ENCODE measurements at places on chromosomes 11 and 22.

GRCh38 chr22:45878051-45878781, 98.7 kb downstream of the WNT7B start:
- ATAC-seq: no peak

- no peak for ATAC-seq
Measured at GRCh38 chr11:128398517-128399250, 188.7 kb downstream of the ETS1 start.

DNA sequence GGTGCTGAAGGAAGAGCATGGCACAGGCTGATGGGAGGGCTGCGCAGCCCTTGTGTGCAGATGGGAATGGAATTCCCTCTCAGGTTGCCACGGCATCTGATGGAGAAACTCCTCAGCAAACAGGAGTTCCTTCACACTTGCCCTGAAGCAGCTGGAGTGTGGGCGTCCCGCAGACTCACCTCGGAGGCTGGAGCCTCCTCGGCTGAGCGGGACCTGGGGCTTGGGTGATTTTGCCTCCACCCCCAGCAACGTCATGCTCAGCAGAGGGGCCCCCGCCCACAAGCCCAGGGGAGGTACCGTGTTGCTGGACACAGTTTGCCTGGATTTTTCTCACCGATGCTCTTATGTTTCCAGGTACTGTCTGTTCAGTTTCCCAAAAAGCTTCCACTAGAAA, 63.4 kb downstream of the MYO7A start:
- ATAC-seq: no peak

DNA sequence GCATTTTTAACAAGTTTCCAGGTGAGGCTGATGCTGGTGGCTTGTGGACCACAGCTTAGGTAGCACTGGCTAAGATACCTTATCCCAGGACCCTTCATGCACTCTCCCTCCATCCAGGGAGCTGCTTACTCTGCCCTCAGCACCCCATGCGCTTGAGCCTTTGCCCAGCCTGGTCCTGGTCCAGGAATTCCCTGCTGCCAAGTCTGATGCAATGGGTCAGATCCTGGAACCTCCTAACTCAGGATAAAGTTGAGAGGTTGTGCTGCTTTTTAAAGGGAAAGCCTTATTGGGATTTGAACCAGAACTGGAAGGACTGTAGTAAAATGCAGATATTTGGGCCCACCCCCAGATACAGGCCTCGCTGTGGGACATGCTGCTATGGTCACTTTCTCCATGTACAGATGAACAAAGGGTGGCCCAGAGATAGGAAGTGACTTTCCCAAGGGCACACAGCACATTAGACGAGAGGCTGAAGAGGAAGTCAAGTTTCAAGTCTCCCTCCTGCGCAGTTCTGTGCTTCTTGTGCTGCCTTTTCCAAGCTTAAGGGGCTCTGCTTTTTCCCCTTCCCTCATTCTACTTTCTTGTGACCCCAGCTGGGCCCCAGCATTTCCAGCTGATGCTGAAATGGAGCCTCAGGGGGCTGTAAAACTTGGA, 824 bp upstream of the LGALS12 start:
- ATAC-seq: no peak

GRCh38 chr11:128680906-128681305, 13.0 kb upstream of the FLI1 start:
- ATAC-seq: no peak

- peak; percentile 76 for ATAC-seq
Measured at GRCh38 chr22:28443526-28443876, 236.1 kb downstream of the TTC28 start.

DNA sequence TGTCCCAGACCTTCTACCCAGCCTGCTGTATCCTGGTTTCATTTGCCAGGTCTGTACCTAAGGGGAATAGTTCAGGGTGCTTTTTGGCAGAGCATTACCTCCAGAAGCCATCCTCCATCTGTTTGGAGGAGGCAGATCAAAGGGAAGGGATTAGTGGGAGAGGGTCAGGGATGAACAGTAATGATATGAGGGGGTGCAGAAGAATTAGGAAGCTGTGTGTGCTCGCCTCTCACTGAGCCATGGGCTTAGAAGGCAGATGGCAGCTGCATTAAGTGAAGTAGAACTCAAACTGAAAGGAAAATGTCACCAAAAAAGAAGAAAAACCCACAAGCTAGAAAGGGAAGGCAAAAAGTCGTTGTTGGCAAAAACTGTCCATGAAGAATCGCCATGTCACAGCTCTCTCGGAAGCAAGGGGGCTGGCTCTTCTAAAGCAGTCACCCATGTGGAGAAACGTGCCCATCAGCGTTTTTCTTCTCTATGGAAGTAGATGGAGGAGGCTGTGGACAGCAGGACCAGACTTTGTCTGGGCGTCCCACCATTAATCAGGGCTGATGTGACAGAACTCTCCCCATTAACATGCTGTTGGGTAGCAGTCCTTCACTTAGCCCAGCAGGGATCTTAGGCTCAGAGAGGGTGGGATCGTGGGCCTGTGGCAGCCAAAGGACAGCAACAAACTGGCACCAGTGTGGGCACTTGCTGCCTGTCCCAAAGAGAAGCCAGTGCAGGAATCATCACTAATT, 46.8 kb downstream of the CEP164 start:
- no peak for ATAC-seq

- no peak for ATAC-seq
Measured at GRCh38 chr11:86681483-86681756, 9.0 kb upstream of the ME3 start.

DNA sequence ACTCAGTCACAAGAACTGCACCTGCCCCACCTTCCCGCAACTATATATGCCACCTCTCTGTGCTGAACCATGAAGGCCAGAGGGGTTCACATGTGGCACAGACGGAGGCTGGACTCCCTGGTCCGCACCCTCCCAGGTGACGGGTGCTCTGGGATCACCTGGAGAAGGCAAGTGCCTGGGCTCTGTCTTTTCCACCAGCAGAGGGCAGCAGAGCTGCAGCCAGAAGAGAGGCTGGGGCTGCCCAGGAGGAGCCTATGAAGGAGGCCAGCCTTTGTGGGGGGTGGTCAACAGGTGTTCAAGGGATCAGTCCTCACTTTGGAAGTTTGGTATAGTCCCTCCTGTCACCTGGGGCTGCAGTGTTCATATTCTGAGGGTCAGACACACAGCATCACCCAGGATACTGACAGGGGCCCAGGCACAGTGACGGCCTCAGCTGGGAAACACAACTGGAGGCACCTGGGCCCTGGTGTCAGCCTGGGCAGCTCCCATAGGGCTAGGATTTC, 39.2 kb upstream of the IGLL5 start:
- ATAC-seq: no peak

- ATAC-seq: no peak
Measured at GRCh38 chr11:116953530-116954285, 116.3 kb upstream of the APOA1 start.

DNA sequence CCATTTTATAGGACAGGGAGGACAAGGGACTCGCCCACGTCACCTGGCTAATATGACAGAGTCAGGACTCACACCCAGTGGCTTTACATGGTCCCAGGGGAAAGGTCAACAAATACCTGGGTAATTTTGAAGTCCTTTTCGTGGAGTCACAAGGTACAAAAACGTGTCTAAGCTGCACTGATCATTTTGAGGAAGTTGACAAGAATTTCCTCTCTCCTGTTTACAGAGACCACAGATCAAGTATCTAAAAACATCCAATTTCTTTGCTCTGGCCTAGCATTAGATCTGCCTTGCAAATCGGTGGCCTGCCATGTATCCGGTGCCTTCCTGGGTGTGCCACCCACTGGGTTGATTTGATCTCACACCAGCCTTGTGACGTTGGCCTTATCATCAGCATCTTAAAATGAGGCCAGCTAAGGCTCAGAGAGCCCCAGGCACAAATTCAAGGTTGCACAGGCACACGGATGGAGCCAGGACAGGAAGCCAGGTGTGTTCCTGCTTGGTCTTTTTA, 17.6 kb downstream of the GDPD5 start:
- ATAC-seq: no peak

DNA sequence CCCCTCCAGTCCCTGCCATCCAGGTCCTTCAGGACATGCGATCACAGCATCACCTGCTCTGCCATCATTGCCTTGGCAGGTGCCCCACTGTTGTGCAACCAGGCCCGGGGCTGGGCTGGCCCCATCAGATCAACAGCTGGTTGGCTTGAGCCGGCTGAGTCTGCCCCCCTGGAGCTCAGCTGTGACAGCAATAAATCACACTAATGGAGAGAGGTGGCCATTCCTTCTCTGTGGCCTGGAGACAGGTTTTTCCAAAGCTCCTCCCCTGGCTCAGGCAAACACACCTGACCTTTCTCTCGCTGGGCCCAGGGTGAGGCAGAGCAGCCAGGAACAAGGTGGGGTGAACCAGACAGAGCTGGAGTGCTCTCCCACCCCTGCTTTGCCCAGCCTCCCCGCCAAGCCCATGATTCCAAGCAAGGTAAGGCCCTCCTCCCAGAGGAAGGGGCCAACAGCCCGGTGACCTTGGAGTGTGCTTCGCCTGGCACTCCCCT, 8.9 kb upstream of the FXYD2 start:
- ATAC-seq: no peak

DNA sequence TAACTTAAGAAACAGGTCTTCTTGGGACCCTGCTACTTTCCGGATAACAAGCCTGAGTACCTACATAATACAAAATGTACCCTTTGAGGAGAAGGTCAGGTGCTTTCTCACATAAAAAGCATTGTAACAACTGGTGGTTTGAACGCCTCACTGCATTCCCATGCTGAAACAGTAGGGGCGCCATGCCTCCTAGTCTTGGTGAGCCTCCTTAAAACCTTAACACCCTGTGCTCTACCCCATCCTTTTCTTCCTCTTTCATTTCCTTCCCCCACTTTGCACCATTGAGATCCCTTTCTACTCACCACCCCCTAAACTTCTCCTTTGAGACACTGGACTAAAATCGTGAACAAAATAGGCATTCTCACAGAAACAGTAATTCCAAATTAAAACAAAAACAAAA, 729.3 kb downstream of the NTM start:
- no peak for ATAC-seq

DNA sequence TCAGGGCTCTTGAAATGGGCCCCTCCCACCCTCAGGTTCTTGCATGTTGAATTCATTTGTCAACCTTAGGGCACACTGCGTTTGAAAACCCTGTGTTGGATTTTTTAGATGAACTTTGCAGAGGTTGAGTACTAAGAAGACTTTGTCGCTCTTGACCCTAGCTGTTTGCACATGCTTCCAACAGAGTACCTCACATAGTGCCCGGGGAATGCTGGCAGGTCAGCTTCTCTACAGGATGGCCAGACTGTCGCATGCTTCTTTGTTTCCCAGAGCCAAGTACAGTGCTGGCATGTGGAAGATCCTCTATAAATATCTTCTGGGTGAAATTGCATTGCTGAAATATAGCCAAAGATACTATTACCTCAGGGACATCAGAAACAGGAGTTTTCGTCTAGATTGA, 59.9 kb downstream of the FAT3 start:
- ATAC-seq: no peak

- no peak for ATAC-seq
Measured at GRCh38 chr11:66749091-66749490, 20.1 kb upstream of the SPTBN2 start.

- no peak for ATAC-seq
Measured at GRCh38 chr22:39452740-39453040, 4.1 kb upstream of the MGAT3 start.

GRCh38 chr11:116723511-116723910, 49.3 kb downstream of the BUD13 start:
- no peak for ATAC-seq

DNA sequence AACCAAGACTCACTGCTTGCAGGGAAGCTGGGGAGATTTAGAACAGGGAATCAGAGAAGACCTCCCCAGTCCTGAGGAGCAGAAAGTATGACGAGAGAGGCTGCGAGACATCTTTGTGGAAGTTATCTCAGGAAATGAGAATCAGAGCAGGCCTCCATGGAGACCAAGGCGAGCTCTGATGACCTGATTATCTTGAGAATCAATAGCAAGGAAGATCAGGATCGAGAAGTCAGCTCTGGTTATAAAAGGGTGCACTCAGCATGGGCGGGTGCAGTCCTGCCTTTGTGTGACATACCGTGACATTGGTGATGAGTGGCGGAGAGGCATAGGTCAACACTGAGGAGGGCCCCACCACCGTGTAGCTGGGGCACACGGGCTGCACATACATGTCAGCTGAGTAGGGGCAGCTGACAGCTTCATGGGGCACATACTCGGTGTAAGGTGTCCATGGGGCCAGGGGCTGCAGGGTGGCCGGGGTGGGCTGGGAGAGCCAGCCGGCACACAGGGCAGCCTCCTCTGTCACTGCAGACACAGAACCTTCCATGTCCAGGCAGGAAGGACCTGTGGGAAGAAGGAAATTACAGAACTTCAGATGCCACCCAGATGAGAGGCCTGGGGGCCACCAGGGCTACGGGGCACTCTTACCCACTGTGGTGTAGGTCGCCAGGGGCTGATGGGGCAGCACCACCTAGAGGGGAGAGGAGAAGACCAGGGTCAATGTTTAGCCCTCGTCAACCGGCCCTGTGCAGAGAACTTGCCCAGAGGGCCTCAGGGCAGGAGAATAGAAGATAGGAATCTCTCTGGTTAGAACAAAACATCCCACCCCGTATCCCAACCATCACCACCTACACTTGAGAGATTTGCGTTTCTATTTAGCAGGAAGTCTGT, 21.7 kb downstream of the POU2AF1 start:
- no peak for ATAC-seq

DNA sequence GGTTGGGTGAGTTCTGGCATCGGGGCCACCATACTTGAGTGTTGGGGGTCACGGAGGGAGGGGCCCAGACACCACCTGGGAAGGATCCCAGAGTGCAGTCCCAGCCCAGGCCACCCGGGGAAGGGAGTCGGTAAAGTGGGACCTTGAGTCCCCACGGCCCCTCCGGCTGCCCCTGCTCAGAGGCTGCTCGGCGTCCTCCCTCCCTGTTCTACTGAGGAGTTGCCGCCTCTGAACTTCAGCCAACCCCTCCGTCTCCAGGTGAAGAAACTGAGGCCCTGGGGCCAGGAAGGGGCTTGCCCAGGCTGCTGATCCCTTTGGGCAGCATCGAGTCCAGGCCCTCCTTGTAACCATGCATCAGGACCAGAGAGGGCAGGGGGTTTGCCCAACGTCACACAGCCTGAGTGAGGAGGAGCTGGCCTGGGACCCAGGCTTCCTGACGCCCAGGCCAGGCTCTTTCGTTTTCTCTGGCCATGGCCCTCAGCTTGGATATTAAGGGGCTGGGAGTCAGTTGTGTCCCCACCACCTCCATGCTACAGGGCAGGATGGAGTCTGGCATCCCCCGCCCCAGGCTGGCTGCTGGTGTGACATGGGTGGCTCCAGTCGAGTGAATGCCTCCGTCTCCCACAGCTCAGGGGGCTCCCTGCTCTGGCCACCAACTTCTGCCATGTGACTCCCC, 1.3 kb downstream of the PARVG start:
- ATAC-seq: no peak

DNA sequence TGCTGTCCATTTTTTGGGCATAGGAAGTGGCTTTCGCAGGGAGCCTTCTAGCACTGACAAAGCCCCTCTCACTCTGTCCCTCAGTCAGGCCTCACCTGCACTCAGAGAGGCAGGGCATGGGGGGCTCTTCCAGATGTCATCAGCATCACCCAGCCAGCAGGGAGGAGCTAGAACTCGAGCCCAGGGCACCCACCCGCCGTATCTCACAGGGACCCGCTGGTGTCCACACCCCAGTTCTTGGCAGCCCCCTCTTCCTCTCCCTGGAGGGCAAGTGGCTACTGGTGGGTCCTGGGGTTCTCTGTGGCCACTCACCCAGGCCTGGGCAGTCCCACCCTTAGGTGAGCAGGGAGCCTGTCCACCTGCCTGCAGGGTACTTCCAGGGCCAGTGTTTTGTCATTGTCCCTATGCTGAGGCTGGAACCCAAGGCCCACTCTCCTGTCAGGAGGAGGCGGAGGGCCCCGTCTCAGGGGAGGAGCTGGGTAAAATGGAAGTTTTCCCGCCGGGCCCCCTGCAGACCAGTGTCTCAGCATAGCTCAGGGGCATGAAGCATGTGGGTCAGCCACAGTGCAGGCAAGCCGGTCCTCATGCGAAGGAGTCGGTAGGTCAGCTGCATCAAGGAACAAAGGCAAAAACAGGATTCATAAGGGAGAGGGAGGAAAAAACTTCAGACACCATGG, 21.8 kb downstream of the MYO7A start:
- no peak for ATAC-seq
